ENCODE measurements at places on chromosomes 1 and 21. TPM values are rescaled to one million over a fixed set of nuclear protein-coding genes. Genes with fewer than 3 reads are reported as not detected.
A peak's percentile ranks its signal among the peaks of the same experiment; 100 is the strongest.

DNA sequence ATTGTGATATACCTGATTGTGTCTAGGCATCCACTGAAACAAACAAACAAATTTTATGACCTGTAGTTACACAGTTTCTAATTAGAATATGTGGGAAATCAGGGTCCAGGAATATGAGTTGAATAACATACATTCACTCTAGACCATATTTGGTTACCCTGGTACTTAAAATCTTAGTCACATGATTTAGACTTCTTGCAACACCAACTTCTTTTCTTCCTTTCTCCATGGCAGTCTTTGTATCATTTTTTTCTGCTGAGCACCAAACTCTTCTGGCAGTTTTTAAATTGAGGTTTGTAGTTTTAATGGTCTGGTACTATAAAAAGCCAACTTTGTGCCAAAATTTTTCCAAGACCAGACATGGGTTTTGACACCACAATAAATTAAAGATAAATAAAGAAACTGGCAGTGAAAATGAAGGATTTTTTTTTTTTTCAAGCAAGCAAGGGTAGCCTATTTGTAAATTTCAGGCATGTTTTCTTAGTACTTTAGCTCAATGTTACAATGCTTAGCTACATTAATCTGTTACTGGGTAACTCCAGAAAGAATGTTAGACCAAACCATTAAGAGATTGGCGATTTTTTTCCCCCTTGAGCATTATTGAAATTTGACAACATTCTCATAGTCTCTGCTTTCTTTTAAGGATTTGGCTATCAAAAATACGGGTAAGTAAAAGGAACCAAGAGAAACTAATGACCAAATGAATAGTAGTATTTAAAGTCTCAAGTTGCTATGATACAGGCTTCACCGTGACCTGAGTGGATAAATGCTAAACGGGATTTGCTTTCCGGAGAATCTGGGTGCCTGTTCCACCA, 108.5 kb downstream of the NFIA start:
- peak; percentile 27 for DNase-seq

Gene KCNJ15
- total RNA-seq = 142 TPM

GRCh38 chr1:11558871-11559590, 80.1 kb downstream of the DISP3 start:
- DNase-seq = no peak

- no peak for DNase-seq
Observed at GRCh38 chr1:230191855-230192254, 124.8 kb downstream of the GALNT2 start.

Gene RGS4
- total RNA-seq = 3.1 TPM

Gene ADAMTSL4
- 20.0 TPM for total RNA-seq

Gene RUNX3
- total RNA-seq = 7.9 TPM

GRCh38 chr1:67552336-67552759, 122.1 kb upstream of the SERBP1 start:
- no peak for DNase-seq

- DNase-seq = no peak
Observed at GRCh38 chr1:15384301-15384901, 25.3 kb upstream of the EFHD2 start.

DNA sequence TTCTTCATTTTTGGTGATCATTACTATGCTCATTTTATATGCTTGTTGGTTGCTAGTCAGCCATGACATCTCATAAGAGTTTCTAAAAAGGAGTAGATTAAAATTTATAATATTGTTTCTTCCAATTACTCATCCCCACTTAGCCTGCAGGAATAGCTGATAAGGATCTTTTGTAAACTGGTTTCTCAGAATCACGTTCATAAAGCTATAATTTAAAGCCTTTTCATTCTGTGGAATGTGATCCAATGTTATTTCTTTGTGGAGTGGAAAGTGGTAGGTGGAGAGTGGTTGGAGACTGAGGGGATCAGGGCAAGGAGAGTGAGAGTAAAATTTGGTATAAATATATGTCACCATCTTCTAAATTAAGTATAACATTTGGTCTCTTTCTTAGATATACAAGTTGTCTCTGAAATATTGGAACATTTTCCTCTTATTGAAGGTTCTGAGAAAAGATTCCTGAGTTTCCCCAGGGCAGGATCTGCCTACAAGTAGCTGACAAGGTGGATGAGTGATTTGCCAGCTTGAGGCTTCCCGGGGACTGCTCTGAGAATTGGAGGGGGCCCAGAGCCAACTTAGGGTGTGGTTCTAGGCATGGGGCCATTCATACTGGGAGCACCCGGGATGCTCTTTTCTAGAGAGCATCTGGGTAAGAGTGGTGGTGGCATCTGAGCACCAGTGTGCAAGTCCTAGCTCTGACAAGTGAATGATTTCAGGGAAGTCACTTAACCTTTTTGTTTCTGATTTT, 116.4 kb downstream of the TBX19 start:
- DNase-seq = no peak

GRCh38 chr1:201288007-201288406, 4.7 kb downstream of the PKP1 start:
- DNase-seq = no peak

DNA sequence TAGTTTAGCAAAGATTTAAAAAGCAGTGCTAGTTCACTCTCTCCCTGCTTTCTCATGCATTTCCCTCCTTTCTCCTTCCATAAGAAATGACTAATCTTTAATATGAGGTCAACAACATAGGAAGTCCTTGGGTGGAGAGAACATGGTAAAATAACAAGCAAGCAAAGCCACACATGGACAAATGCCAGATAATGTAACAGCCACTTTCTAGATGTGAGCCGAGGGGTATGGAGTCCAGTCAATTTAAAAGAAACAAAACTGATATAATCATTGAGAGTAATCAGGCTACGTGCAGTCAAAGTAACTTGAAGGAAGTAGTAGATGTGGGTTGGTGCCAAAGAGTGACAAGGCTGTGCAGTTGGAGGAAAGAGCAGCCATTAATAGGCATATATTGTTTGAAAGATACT, 69.6 kb downstream of the DUSP10 start:
- no peak for DNase-seq

DNA sequence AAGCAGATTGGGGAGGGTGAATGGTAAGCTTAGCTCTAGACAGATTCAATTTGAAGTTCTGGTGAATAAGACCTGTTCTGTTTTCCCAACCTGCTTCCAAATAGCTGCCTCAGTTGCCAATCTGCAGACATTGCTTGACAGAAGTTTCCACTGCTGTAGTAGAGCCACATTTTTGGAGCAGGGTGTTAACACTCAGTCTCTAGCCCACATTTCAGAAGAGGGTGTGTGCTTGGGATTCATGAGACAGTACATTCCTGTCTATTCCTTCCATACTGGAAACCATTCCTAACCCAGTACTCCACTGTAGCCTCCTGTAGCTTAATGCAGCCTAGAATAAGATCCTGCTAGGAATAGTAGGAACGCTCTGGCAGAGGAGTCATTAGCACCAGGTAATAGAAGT, 450.5 kb downstream of the NUF2 start:
- no peak for DNase-seq

GRCh38 chr1:172163498-172164215, 256.8 kb upstream of the C1orf105 start:
- DNase-seq = no peak

Gene MOV10
- 62.5 TPM for total RNA-seq

DNA sequence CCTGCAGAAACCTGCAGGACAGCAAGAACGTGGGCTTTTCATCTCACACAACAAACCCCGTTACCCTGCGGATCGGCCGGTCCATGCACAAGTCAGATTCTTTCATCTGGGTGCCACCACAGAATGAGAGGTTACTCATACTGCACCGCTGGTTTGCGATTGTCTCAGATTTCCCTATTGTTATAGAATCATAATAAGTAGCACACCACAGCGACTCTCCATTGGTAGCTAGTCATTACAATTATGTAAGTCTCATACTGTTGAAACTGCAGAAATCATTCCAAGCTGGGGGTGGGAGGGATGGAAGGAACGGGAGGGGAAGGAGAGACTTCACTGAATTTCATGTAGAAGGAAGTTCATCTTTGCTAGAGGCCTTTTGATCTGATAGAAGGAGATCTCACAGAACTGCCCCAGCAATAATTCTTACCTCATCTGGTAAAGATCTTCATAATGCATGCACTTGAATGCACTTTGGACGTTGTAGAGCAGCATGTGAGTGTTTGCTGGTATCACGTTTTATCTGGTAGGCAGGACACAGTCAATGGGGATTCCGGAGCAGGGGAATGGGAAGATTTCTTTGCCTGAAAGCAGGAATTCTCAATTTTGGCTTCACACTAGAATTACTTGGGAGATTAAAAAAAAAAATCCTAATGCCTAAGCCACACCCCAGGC, 221.1 kb downstream of the KIF26B start:
- DNase-seq = no peak

Gene CD52
- 30.8 TPM for total RNA-seq

- DNase-seq = no peak
Observed at GRCh38 chr1:167209044-167209443, 11.6 kb upstream of the POU2F1 start.

- no peak for DNase-seq
Observed at GRCh38 chr1:160363951-160364735, 2.7 kb upstream of the NHLH1 start.

DNA sequence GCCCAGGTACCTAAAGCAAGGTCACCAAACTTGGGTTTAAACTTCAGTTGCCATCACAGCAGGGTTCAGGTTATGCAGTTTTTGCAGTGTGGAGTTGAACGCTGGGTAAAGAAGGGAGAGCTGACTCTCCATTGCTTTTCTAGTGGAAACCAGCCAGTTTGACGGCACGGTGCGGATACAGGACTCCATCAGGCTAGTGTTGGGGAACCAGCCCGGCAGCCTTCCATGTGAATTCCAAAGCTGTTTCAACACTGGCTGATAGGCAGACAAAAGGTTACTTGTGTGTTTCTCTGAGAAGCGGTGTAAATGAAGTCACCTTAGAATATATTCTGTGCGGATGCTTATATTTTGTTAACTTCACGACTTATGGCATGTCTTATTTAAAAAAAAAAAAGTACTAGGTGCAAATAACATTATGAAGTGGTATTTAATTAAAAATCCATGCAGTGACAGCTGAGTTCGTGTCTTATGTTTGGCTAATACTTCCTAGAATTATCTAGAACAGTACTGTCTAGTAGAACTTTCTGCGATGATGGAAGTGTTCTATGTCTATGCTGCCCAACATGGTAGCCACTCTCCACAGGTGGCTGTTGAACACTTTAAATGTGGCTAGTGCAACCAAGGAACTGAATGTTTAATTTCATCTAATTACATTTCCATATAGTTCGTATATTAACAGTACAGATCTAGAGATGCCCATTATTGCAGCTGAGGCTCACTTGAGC, 29.9 kb upstream of the RCAN3 start:
- DNase-seq = no peak

GRCh38 chr1:201758499-201759050, 70.4 kb upstream of the IPO9 start:
- DNase-seq = no peak

DNA sequence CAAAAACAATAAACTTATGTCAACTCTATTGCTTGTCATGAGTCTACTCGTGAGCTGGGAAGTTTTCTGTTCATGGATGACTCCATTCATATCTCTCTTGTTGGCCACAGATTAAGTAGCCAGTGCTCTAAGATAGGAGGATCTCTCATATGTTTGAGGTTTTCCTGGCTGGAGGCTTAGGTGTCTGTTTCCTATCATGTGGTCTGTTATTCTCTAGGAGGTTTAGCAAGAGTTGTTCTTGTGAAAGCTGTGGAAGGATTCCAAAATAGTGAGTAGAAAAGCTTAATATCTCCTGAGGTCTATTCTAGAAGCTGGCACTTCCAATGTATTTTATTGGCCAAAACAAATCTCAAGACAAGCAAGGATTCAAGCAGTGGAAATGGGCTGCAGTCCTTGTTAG, 5.8 kb upstream of the KRTAP20-2 start:
- DNase-seq = no peak

DNA sequence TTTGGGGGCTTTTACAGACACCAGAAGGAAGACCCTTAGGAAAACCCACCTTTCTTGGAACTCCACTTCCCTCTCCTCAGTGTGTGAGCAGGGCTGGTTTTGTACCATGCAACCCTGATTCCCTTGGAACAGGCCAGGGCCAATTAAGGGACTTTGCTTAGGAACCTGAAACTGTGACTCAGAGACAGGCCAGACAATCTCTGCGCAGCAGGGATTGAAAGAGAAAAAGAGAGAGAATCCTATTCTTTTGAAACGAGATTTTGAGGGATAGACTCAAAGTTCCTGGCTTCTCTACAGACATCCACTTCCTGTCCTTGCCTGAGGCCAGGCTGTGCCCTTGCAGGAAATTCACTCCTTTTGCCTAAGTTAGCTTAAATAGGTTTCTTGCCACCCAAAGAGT, 23.1 kb upstream of the C1orf198 start:
- no peak for DNase-seq

DNA sequence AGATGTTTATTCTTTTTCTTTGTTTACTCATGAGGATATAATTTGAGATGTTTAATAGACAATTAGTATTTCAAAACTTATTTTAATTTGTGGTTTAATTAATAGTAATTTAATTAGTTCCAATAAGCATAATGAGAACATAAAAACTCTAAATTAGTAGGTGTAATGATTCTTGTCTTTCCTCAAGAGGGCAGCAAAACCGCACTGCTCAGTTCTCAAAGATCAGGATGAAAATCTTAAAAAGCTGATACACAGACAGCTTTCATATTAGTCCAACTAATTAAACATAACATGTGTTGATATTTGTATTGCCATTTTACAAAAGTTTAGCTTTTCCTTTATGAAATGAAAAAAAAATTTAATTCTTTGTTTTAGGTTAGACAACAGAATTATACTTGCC, 106.7 kb upstream of the C21orf91 start:
- peak; percentile 46 for DNase-seq

DNA sequence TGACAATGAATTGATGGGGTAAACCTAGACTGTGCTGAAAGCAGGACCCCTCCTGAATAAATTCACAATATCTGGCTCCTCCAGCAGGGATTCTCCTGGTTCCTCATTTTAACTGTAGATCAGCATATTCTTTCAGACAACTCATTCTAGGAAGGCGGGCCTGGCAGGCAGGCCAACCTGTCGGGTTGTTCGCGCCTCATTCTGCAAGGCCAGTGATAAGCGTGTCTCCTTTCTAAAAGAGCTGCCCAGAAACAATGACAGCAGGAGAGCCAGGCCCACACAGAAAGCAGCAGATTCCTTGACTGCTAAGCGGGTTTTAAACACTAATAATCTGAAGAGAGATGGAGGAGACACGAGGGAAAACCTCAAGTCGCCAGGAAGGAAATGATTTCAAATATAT, 70.0 kb downstream of the NTPCR start:
- peak; percentile 37 for DNase-seq

Data from kidney (tissue), 22 donors.